ENCODE measurements at places on chromosomes 7 and 10.

- no peak for DNase-seq
Observed at GRCh38 chr7:36794689-36795088, 70.4 kb upstream of the AOAH start.

DNA sequence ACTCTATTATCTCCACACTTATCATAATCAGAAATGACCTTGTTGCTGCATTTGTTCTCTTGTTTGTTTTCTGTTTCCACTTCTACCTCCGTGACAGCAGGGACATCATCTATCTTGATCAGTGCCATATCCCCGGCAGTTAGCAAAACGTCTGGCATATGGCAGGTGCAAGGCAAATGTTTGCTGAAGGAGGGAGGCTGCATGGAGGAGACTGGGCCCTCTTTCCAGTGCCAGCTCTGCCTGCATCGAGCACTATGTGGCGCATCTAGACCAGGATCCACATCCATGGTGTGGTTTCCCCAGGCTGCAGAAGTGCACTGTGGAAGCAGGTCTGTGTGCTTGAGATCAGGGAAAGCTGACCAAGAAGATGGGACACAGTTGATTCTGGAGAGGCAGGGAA is 181.2 kb downstream of the KCNMA1 start:
- DNase-seq = no peak

DNA sequence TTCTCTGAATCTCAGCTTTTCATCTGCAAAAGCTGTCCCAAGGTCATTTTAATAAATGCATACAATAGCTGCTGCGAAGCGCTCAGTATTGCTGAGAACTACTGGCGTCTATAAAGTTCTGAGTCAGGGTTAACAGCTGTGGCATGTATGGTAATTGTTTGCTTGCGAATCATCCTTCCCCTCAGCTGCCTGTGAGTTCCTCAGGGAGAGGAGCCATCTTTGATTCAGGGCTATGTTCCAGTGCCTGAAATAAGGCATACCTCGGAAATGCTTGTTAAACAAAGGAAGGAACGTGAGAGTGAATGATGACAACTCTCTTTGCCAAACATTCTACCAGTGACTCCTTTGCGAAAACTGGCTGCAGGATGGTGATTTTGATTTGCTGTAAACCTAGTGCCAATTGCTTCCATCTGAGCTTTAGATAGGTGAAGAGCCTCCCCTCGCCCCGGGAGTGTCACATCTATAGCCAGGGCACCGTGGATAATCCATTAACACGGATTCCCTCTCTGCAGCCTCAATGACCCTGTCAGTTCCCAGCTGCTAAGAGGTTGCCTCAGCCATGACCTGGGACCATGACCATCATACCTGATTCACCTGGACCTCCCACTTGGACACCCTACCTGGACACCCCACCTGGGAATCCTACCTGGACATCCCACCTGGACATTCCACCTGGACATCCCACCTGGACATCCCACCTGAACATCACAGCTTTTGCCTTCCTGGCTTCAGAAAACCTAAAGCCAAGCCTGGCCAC is 39.6 kb downstream of the GPRIN2 start:
- DNase-seq = no peak

DNA sequence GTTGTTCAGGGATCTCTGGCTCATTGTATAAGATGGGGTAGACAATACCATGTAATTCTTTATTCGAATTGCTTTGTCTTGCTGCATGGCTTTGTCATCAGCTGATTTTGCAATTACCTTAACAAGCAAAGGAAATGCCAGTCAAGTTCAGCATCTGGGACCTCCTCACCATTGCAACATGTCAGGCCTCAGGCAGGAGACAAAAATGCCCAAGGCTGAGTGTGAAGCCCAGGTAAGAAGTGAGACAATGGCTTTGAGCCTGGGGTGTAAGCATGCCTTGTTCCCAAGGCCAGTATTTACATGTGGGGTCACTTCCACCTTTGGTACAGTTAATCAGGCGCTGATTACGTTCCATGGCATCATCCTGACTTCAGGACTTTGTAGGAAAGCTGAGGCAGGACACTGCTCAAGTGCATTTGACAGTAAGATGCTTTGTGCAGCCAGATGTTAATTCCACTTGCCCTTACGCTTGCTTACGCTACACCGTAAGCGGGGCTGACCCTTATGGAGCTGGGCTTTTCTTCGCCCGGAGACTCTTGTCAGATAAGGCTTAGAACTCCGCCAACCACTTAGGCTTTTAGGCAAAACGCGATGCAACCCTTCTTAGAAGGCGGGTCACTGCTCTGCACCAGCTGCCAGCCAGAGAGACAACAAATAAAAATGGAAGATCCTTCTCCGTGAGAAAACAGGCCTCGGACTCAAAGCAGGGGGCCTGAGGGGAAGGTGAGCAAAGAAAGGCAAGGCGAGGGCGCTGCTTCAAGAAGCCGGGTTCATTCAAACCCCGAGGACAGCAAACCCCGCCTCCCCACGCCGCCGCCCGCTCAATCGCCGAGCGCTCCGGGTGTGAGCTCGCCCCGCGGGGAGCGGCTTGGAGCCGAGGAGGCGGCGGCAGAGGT is 1.3 kb upstream of the SP4 start:
- no peak for DNase-seq

DNA sequence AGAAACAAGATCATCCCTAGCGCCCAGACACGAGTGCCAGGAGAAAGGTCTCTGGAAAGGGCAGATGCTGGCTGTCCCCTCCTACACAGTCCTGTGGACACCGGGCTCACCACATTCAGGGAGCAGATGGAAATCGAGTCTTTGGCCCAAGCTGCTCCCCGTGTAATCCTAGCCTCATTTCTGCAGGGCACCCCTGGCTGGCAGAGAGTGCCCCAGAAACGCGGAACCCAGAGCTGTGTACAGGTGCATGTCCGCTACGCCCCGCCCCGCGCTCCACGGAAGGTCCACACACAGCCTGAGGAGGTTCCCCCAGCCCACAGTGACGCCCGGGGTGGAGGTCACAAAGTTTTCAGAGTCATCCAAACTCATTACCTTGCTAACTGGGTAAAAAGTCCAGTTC is 202.8 kb downstream of the MAD1L1 start:
- DNase-seq = no peak

DNA sequence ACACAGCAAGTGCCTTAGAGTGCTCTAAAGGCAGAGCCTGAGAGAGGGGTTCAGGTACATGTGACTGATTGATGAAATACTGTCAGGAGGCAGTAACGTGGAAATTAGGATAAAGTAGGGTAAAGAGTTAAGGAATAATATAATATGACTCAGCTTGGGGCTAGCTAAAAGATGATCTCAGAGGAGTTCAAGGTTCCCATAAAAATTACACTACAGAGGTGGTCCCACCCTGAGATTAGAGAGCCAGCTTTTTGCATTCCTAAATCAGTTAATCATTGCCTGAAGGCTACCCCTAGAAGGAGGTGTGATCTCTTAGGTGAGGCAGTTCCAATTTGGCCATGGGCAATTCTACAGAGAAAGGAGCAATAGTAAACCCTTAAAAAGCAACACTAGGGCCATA is 5.8 kb downstream of the LIPJ start:
- DNase-seq = no peak

- no peak for DNase-seq
Observed at GRCh38 chr7:45026984-45027773, 27.2 kb downstream of the CCM2 start.
